ENCODE measurements at places on chromosomes 3 and 15.

DNA sequence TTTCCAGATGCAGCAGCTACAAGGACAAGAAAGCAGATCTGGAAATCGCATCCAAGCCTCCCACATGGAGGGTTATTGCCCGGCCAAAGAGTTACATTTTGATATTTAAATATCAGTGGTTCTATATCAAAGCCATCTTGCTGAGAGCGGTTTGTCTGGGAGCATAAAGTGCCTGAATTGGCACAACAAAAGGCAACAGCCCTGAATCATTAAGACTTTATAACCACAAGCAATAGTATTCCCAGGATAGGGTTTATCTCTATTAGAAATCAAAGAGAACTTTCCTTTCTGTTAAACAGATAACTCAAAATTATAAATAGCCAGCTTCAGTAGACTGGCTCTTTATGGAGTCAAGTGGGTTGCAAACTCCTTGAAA lies 564.7 kb downstream of the ROBO1 start:
- DNase-seq = no peak

DNA sequence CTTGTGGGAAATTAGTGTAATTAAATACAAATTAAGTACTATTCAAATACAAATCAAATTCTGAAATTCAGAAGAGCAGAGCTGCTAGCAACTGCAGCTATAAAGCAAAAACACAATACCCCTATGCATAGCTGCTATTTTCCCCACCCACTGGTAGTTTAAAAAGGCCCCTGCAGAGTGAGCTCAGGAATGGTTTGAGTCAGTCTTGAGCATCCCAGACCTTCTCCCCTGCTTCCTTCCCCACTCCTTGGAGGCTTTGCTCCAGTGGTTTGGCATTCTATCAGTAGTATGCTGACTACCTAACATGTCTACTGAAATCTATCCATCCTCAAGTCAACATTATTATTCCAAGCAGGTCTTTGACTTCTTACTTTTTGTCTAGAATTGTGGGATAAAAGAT lies 53.0 kb downstream of the EFHB start:
- DNase-seq = no peak

DNA sequence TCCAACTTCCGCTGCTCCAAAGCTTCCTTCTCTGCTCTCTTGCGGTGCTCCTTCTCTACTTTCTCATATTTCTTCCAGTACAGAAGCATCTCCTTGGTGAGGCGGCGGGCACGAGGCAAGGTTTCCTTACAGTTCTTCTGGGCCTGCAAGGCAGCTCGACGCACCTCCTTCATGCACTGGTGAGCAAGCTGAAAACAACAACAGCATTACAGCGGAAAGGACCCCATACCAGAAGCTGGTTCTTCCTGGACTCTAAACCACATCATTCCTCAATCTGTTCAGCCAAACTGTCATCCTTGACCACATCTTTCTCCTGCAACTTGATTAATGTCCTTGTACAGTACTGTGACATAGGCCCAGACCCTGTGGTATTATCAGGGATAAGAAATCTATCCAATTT lies 36.4 kb downstream of the INO80 start:
- no peak for DNase-seq

DNA sequence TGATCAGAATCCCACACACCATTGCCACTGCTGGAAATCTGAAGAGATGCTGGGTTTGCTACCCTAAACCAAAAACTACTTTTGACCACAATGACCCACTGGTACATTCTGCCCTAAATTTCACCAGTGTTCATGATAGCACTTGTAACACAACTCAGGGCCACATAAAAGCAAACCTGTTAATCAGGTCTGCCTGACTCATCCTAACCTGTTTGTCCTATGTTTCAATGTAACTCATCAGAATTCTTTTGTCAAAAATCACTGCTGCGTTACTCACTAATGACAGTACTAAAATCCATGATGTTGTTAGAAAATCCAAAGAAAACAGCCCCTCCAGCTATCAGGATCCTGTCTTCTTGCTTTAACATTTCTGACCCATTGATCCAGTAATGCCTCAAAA lies 55.6 kb upstream of the XCR1 start:
- DNase-seq = no peak
